ENCODE measurements at places on chromosomes 7 and 10. TPM values are rescaled to one million over a fixed set of nuclear protein-coding genes. Genes with fewer than 3 reads are reported as not detected.

SSC4D gene
- not detected for total RNA-seq

GRCh38 chr7:38070718-38071117, 107.3 kb upstream of the STARD3NL start:
- no peaks in the 10 kb centered on the region for H3K36me3 ChIP-seq
- no peaks in the 10 kb centered on the region for H3K4me1 ChIP-seq
- no peak for DNase-seq
- H3K27ac ChIP-seq: no peak overlapping the region

SLC18A2 gene
- not detected for total RNA-seq

WBP1L gene
- 25.9 TPM for total RNA-seq

DNA sequence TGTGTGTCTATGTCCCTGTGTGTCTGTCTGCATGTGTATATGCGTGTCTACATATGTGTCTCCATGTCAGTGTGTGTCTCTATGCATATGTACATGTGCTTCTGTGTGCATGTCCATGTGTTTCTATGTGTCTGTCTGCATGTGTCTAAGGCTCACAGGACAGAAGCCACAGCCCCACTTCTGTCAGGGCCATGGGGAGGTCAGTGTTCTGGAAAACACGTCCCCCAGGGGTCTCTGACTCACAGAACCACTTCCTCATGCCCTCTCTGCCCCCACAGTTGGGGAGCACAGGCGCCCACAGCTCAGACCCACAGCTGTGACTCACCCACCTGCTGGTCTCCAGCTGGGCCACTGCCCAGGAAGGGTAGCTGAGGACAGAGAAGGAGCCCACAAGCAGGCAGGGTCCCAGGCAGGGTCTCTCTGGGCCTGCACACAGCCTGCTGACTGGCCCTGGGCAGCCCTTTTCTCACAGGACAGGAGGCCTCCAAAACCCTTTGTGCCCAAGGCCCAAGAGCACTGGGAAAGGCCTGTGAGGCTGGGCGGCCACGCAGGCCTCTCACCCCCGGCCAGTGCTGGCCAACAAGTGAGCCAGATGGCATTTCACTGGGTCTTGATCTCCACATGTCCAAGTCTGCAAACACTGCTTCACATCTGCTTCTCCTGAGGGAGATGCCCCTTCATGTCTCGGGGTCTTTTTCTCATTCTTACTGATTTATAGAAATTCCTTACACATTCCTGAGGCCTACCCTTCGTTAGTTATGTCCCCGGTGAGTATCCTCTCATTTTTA, 102.9 kb upstream of the FAM20C start:
- DNase-seq: no peak
- no peak overlapping the region for H3K27ac ChIP-seq
- H3K27me3 ChIP-seq: no peaks in the 10 kb centered on the region
- H3K4me1 ChIP-seq: peaks cover 9% of the 10 kb centered on the region
- no peaks in the 10 kb centered on the region for H3K36me3 ChIP-seq
- no peak overlapping the region for H3K4me3 ChIP-seq

DNA sequence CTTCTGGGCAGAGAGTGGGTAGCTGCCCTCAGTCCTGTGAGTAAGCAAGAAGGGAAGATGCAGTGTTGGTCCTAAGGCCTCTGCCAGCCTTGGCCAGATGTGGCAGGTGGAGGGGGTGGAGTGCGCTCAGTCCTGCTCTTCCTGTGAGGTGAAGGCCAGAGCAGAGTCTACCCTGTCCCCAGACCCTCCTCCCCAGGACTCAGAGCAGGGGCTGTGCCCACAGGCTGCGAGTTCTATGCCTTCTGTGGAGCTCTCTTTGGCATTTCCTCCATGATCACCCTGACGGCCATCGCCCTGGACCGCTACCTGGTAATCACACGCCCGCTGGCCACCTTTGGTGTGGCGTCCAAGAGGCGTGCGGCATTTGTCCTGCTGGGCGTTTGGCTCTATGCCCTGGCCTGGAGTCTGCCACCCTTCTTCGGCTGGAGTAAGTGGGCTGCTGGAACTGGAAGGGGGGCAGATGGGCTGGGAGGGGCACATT, 4.0 kb downstream of the OPN4 start:
- H3K4me3 ChIP-seq: no peak overlapping the region
- H3K36me3 ChIP-seq: no peaks in the 10 kb centered on the region
- no peaks in the 10 kb centered on the region for H3K4me1 ChIP-seq
- no peak for DNase-seq

DNA sequence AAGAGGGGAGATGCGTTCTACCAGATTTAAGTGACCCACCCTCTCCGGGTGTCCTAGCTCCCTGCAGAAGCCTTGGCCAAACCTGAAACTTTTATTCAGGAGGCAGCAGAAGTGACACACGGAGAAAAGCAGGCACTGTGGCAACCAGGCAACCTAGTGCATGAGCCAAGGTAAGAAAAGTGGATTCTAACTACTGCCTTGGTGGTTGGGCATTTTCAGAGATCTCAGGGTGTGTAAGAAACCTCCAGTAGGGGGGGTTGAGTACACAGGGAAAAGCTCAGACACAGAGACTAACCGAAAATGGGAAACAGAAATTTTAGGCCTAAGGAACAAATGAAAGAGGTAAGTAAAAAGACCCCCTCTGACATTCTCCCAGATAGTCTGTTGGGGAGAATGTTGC, 645.7 kb downstream of the ANKRD7 start:
- H3K36me3 ChIP-seq: no peaks in the 10 kb centered on the region
- H3K27ac ChIP-seq: no peak overlapping the region
- DNase-seq: no peak
- H3K4me1 ChIP-seq: no peaks in the 10 kb centered on the region
- H3K27me3 ChIP-seq: no peaks in the 10 kb centered on the region

CAV2 gene
- not detected for total RNA-seq

ZNF804B gene
- not detected for total RNA-seq

DNA sequence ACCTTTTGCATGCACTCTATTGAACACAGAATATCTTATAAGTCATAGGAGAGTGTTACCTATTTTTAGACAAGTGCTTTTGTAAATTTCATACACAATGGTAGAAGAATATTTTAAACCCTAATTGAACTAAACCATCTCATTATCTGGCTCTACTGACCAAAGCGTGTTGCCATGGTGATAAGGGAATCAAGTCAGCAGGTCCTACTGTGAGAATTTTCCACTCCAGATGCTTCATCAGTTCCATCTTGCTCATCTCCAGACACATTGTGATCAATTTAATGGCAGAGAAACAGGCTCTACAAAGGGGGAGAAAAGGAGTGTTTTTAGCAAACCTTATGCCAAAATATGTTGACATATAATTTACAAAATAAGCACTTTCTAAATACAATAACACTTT, 621.9 kb upstream of the GHITM start:
- no peaks in the 10 kb centered on the region for H3K36me3 ChIP-seq
- H3K4me3 ChIP-seq: no peak overlapping the region
- no peaks in the 10 kb centered on the region for H3K27me3 ChIP-seq
- no peaks in the 10 kb centered on the region for H3K4me1 ChIP-seq

LIPA gene
- 29.2 TPM for total RNA-seq

TBL2 gene
- total RNA-seq: 26.4 TPM

DNA sequence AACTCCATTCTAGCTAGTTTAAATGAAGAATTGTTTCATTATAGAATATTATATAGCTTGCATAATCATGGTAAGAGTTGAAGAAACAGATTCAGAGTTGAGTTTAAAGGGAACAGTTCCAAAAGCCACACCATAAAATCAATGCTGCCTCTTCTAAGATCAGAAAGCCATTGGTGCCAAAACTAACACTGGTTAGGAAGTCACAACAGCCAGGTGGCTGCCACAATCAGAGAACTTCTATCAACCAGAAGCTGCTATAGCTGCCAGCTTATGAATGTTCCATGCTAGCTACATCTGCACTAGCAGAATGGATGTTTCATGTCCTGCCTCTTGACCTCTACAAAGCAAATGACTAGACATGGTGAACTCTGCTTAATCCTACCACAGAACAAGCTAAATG, 583.1 kb upstream of the LRRN3 start:
- no peaks in the 10 kb centered on the region for H3K36me3 ChIP-seq
- no peak overlapping the region for H3K27ac ChIP-seq
- H3K27me3 ChIP-seq: no peaks in the 10 kb centered on the region
- no peak overlapping the region for H3K4me3 ChIP-seq
- DNase-seq: no peak

GRCh38 chr10:11335167-11335652, 276.2 kb downstream of the USP6NL start:
- H3K4me3 ChIP-seq: no peak overlapping the region
- H3K27me3 ChIP-seq: no peaks in the 10 kb centered on the region
- DNase-seq: no peak
- H3K4me1 ChIP-seq: peaks cover 17% of the 10 kb centered on the region
- H3K27ac ChIP-seq: peak overlapping the region; percentile 21

GRCh38 chr7:129684777-129685176, 73.3 kb downstream of the NRF1 start:
- H3K27me3 ChIP-seq: no peaks in the 10 kb centered on the region
- no peak for DNase-seq
- peaks cover 17% of the 10 kb centered on the region for H3K36me3 ChIP-seq
- H3K4me1 ChIP-seq: no peaks in the 10 kb centered on the region
- no peak overlapping the region for H3K4me3 ChIP-seq

- peaks cover 24% of the 10 kb centered on the region for H3K27me3 ChIP-seq
- H3K4me3 ChIP-seq: no peak overlapping the region
- peaks cover 10% of the 10 kb centered on the region for H3K4me1 ChIP-seq
Observed at GRCh38 chr10:84607523-84607922, 279.1 kb downstream of the CCSER2 start.

DNA sequence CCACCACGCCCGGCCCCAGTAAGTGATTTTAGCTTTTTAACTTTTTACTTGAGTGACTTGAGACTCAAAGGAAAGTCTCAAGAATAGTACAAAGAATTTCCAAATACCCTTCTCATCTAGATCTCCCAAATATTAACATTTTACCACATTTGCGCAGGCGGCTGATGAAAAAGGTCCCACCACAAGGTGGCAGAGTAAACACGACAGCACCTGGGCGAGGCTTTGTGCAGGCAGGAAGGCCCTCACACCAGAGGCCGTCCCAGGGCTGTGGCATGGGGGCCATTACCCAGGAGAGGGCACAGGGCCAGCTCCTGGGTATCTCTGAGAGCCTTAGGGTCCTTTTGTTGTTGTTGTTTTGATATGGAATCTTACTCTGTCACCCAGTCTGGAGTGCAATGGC, 50.0 kb upstream of the WIPI2 start:
- no peaks in the 10 kb centered on the region for H3K36me3 ChIP-seq
- no peak overlapping the region for H3K27ac ChIP-seq
- no peaks in the 10 kb centered on the region for H3K27me3 ChIP-seq
- no peak overlapping the region for H3K4me3 ChIP-seq
- peak; percentile 46 for DNase-seq

DNA sequence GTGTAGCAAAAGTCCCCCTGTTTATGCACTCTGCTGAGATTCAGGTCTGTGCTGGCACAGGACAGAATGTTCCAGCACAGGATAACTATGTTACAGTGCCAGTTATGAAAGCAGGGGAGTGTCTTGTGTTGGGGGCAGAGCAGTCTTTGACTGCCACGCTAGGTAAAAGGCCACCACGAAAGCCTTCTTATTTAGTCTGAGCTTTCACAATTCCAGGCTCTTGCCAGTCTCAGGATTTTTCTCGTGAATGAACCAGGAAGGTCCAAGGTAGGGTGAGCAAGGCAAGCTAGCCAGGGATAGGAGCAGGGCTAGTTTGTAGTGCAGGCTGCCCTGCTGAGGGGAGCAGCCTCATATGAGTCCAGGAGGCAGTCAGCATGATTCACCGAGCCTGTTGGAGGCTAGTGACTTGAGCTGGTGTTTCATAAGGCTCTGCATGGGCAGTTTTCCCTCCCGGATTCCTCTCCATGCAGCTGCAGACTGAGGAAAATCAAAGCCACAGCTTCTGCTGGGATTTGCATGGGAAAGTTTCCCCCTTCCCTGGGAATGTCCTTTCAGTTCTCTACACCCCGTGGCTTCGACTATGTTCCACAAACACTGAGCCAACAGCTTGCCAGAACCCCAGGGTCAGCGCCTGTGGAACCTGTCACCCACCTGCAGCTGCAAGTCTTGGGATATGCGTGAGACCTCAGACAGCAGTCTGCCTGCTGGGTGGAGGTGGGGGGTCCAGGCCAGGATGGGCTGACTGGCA, 112.3 kb downstream of the JCAD start:
- no peaks in the 10 kb centered on the region for H3K27me3 ChIP-seq
- H3K4me1 ChIP-seq: no peaks in the 10 kb centered on the region
- H3K27ac ChIP-seq: no peak overlapping the region
- no peak overlapping the region for H3K4me3 ChIP-seq
- no peaks in the 10 kb centered on the region for H3K36me3 ChIP-seq

GRCh38 chr7:148348466-148348865, 242.1 kb upstream of the C7orf33 start:
- H3K27ac ChIP-seq: no peak overlapping the region
- H3K27me3 ChIP-seq: no peaks in the 10 kb centered on the region
- no peaks in the 10 kb centered on the region for H3K4me1 ChIP-seq
- no peaks in the 10 kb centered on the region for H3K36me3 ChIP-seq
- DNase-seq: no peak

GRCh38 chr7:3028758-3029093, 14.9 kb downstream of the CARD11 start:
- H3K27me3 ChIP-seq: no peaks in the 10 kb centered on the region
- H3K4me1 ChIP-seq: peaks cover 57% of the 10 kb centered on the region
- H3K27ac ChIP-seq: no peak overlapping the region

DNA sequence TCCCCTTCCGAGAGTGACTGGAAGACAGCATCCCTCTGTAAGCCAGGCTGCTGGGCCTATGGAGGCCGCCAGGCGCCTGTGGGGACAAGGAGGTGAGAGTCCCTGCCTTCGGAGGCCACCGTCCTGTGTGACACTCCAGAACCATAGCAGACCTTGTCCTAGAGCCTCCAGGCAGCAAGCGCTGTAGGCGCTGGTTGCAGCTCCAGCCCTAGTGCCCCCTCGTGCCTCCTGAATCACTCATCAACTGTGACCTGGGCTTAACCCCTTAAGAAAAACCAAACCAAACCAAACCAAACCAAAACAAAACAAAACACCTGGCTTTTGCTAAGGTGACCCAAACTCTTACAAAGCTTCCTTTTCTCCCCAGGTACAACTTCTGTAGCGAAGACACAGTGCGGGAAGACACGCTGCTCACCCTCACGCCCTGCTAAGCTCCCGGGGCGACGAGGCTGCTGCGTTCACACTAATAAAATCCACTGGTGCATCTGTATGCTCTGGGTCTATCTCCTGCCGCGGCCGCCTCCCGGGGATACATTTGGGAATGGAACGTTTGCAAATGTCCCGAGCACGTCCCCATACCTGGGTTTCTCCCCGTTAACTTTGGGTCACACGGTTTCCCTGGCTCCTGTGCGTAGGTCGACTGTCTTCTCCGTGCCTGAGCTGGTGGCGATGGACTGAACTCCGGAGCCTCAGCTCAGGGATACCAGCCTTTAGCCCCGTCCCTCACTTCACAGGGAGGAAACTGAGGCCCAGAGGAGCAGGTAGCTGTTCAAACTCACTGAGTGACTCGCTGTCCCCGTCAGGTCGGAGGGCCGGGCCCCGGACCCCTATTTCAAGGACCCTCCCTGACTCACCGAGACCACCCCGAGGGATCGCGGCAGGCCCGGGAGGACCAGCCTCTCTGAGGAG, 11.8 kb upstream of the PNLIPRP2 start:
- no peak overlapping the region for H3K27ac ChIP-seq
- H3K36me3 ChIP-seq: no peaks in the 10 kb centered on the region
- no peak overlapping the region for H3K4me3 ChIP-seq

GRCh38 chr10:7206412-7207100, 204.3 kb downstream of the SFMBT2 start:
- peaks cover 4% of the 10 kb centered on the region for H3K4me1 ChIP-seq
- H3K4me3 ChIP-seq: no peak overlapping the region
- no peaks in the 10 kb centered on the region for H3K27me3 ChIP-seq
- peaks cover 73% of the 10 kb centered on the region for H3K36me3 ChIP-seq
- peak overlapping the region; percentile 23 for H3K27ac ChIP-seq
- no peak for DNase-seq

GRCh38 chr7:24637021-24637420, 63.8 kb downstream of the PALS2 start:
- no peak overlapping the region for H3K27ac ChIP-seq
- H3K36me3 ChIP-seq: peaks cover 8% of the 10 kb centered on the region
- peaks cover 9% of the 10 kb centered on the region for H3K4me1 ChIP-seq
- H3K4me3 ChIP-seq: no peak overlapping the region
- no peaks in the 10 kb centered on the region for H3K27me3 ChIP-seq

CHRM2 gene
- not detected for total RNA-seq
